ENCODE measurements at places on chromosomes 3 and 15. TPM values are rescaled to one million over a fixed set of nuclear protein-coding genes. Genes with fewer than 3 reads are reported as not detected.

- no peaks in the 10 kb centered on the region for H3K4me1 ChIP-seq
- H3K4me3 ChIP-seq = no peak overlapping the region
- H3K27me3 ChIP-seq = peaks cover 26% of the 10 kb centered on the region
- no peaks in the 10 kb centered on the region for H3K36me3 ChIP-seq
- no peak for DNase-seq
Observed at GRCh38 chr3:11167590-11167989, 13.3 kb downstream of the HRH1 start.

DNA sequence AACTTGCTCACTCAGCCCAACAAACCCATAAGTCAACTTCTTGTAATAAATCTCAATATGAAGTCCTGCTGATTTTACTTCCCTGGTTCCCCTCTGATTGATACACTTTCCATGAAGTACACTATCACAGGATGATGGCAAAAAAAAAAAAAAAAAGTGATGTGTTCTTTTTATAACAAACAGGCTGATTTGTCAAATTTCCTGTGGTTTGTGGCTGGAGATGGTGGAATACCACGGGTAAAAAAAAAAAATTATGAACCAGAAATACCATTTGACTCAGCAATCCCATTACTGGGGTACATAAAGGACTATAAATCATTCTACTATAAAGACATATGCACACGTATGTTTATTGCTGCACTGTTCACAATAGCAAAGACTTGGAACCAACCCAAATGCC, 10.7 kb upstream of the SERPINI2 start:
- H3K4me3 ChIP-seq = no peak overlapping the region
- DNase-seq = no peak
- H3K36me3 ChIP-seq = no peaks in the 10 kb centered on the region

- peaks cover 5% of the 10 kb centered on the region for H3K27me3 ChIP-seq
- no peak overlapping the region for H3K27ac ChIP-seq
- no peak overlapping the region for H3K4me3 ChIP-seq
- peak; percentile 17 for DNase-seq
- peaks cover 38% of the 10 kb centered on the region for H3K4me1 ChIP-seq
Observed at GRCh38 chr3:10553591-10554235, 48.3 kb upstream of the ATP2B2 start.

The IQCF5 gene
- not detected for total RNA-seq

The LEKR1 gene
- 0.81 TPM for total RNA-seq

- no peaks in the 10 kb centered on the region for H3K36me3 ChIP-seq
- DNase-seq = peak; percentile 71
- peaks cover 16% of the 10 kb centered on the region for H3K27me3 ChIP-seq
- H3K4me3 ChIP-seq = no peak overlapping the region
Observed at GRCh38 chr15:60695713-60696522, 217.0 kb upstream of the ICE2 start.

The RASGRF1 gene
- total RNA-seq = not detected

GRCh38 chr3:15428539-15428938, 1.1 kb downstream of the EAF1 start:
- DNase-seq = peak; percentile 33
- peak overlapping the region; percentile 97 for H3K4me3 ChIP-seq
- H3K27ac ChIP-seq = peak overlapping the region; percentile 98
- H3K27me3 ChIP-seq = no peaks in the 10 kb centered on the region

DNA sequence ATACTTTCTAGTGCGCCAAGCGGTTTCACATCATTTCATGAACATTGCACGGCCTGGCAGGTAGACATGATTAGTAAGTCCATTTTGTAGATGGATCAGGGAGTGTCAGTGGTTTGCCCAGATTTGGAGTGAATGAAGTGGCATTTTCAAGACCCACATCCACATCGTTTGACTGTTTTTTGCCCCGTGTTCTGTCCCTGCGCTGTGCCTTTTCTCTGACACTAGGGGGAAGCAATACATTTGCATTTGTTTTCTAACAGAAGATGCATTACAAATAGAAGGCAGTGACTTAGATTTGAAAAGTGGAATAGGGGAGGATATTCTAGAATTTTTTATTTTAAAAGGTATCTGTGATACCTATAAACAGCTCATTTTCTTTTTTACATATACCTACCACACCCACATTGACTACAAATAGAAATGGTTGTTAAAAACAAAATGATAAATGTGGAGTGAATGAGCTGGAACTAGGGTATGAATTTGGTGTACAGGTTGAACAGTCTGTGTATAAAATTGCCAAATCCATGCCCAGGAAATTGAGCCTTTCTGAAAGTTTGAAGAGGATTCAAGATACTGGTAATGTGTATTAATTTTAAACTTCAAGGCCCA, 98.0 kb downstream of the USP13 start:
- H3K4me1 ChIP-seq = no peaks in the 10 kb centered on the region
- H3K4me3 ChIP-seq = no peak overlapping the region
- DNase-seq = peak; percentile 25
- no peak overlapping the region for H3K27ac ChIP-seq
- H3K27me3 ChIP-seq = no peaks in the 10 kb centered on the region
- no peaks in the 10 kb centered on the region for H3K36me3 ChIP-seq

GRCh38 chr15:38325648-38325990, 73.0 kb downstream of the SPRED1 start:
- no peaks in the 10 kb centered on the region for H3K36me3 ChIP-seq
- peaks cover 7% of the 10 kb centered on the region for H3K4me1 ChIP-seq
- no peaks in the 10 kb centered on the region for H3K27me3 ChIP-seq
- no peak for DNase-seq
- H3K27ac ChIP-seq = no peak overlapping the region
- H3K4me3 ChIP-seq = no peak overlapping the region

DNA sequence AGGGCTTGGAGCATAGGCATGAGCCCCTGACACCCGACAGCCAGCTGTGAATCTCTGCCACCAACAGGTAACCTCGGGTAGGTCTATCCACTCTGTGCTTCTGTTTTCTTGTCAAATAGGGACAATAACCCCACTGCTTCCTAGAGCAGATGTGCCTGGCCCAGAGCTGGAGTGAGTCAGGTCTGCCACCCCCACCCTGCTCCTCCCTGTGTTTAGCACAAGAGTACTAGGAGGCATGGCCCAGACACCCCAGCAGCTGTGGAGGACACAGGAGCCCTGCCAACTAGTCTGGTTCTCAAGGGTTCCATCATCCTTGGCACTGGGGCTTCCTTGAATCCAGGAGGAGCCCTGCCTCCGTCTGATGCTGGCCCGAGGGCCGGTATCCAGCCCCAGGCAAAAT, 33.7 kb upstream of the TMEM115 start:
- H3K4me1 ChIP-seq = peaks cover 13% of the 10 kb centered on the region
- H3K27ac ChIP-seq = no peak overlapping the region
- no peaks in the 10 kb centered on the region for H3K27me3 ChIP-seq
- no peaks in the 10 kb centered on the region for H3K36me3 ChIP-seq
- no peak overlapping the region for H3K4me3 ChIP-seq

The MOBP gene
- total RNA-seq = not detected

GRCh38 chr15:60424006-60424405, 26.2 kb upstream of the ANXA2 start:
- H3K36me3 ChIP-seq = peaks cover 37% of the 10 kb centered on the region
- no peak overlapping the region for H3K4me3 ChIP-seq
- peak overlapping the region; percentile 6 for H3K27ac ChIP-seq
- no peaks in the 10 kb centered on the region for H3K27me3 ChIP-seq
- DNase-seq = no peak
- H3K4me1 ChIP-seq = peaks cover 10% of the 10 kb centered on the region

The DLL4 gene
- not detected for total RNA-seq

The GOLGA8F gene
- not detected for total RNA-seq

The SCAMP5 gene
- 1.1 TPM for total RNA-seq

- no peaks in the 10 kb centered on the region for H3K27me3 ChIP-seq
- peaks cover 54% of the 10 kb centered on the region for H3K4me1 ChIP-seq
- peak overlapping the region; percentile 86 for H3K27ac ChIP-seq
- peak overlapping the region; percentile 65 for H3K4me3 ChIP-seq
Observed at GRCh38 chr3:108602935-108603294, 13.4 kb downstream of the DZIP3 start.

DNA sequence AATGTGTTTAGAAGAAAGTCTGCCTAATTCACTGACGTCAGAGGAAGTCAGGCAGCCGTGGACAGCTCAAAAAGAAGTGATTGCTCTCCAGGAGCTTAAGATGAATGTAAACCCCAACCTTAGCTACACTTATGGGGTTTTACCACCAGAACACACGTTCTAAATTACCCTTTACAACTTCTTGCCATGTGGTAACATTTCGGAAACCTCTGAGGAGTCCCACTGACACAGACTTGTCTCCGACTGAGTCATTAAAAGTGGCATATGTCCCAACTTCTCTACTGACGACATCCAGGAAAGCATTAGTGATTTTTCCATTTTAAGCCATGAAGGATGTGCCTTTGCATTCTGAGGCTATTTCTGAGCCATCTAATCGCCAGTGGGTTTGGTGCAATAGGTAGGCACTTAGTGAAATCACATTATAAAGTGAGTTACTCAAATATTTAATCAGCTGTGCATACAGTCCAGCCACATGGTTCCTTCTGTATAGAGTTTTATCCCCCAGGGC, 32.4 kb downstream of the C2CD4A start:
- DNase-seq = no peak
- no peaks in the 10 kb centered on the region for H3K4me1 ChIP-seq
- H3K27ac ChIP-seq = no peak overlapping the region
- no peaks in the 10 kb centered on the region for H3K36me3 ChIP-seq
- peaks cover 5% of the 10 kb centered on the region for H3K27me3 ChIP-seq

GRCh38 chr3:186340204-186340603, 21.8 kb downstream of the DGKG start:
- no peaks in the 10 kb centered on the region for H3K36me3 ChIP-seq
- H3K4me3 ChIP-seq = no peak overlapping the region
- no peak overlapping the region for H3K27ac ChIP-seq
- DNase-seq = no peak

DNA sequence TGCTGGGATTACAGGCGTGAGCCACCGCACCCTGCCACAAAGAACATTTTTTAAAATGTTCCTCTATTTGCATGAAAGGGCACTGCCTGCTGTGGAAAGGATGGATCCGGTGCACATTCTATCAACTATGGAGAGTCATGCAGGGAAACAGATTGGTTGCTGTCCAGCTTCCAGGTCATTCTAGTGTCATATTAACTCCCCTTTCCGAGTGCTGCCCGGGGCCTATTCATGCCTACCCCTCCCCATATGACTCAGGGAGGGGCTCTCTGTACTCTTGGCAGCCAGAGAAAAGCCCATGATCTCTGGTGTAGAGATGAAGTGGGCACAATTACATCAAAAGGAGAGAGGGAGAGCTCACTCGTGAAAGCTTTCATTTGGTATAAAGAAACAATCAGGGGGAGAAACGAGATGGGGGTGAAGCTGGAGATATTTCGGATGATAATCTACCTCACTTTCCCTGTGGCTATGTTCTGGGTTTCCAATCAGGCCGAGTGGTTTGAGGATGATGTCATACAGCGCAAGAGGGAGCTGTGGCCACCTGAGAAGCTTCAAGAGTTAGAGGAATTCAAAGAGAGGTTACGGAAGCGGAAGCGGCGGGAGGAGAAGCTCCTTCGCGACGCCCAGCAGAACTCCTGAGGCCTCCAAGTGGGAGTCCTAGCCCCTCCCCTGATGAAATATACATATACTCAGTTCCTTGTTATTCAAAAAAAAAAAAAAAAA, 16.1 kb upstream of the AHSG start:
- peaks cover 4% of the 10 kb centered on the region for H3K27me3 ChIP-seq
- no peak overlapping the region for H3K4me3 ChIP-seq
- H3K36me3 ChIP-seq = no peaks in the 10 kb centered on the region
- H3K4me1 ChIP-seq = no peaks in the 10 kb centered on the region
- no peak overlapping the region for H3K27ac ChIP-seq

GRCh38 chr3:37443363-37444035, 269.1 kb upstream of the LRRFIP2 start:
- H3K36me3 ChIP-seq = no peaks in the 10 kb centered on the region
- no peaks in the 10 kb centered on the region for H3K4me1 ChIP-seq
- H3K4me3 ChIP-seq = no peak overlapping the region
- H3K27me3 ChIP-seq = peaks cover 22% of the 10 kb centered on the region
- no peak for DNase-seq
- H3K27ac ChIP-seq = no peak overlapping the region

Data from activated CD8-positive, alpha-beta T cell treated with anti-CD3 and anti-CD28 coated beads, Interleukin-2, amount 10 ng/mL, durations not matched to agents 7 days and 5 days (primary cell).